ENCODE measurements at places on chromosomes 3 and 15.

DNA sequence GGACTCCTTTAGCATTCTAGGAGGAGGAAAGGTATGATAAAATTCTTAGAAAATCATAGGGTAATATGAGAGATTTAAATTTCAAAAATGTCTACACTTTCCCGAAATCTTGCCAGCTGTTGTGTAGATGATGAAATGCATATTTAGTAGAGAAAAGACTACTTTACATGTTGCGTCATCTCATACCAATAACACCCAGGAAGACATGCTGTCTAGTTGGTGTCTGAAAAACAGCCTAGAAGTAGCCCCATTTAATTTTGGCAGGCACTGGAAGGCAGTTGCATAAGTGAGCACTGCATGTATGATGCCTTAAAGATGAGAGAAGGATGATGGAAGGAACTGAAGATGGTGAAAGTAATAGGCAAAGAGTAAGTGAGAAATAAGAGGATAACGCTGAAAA, 310.5 kb upstream of the TPM1 start:
- no peak for DNase-seq

GRCh38 chr3:73575519-73575918, 49.2 kb downstream of the PDZRN3 start:
- DNase-seq, result no peak

DNA sequence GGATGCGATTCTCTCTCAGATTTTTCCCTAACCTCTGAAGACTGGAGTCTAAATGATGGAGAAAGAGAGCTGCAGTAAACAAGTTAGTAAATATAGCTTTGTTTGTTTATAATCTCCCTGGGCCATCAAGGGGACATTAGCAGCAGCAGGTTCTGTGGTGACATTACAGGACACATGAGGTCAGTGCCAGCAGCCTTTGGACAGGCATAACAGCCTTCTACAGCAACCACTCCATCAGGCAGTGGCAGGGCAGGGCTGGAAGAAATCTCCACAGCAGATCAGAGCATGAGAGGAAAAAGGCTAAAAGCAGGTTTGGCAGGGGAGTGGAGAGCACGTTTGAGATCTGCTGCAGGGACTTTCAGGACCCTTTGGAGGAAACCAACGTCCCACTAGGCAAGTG, 127.6 kb upstream of the ACP3 start:
- DNase-seq, result no peak

GRCh38 chr3:196341137-196341536, 2.9 kb upstream of the TM4SF19 start:
- no peak for DNase-seq

- DNase-seq, result peak; percentile 68
Measured at GRCh38 chr3:48661501-48662144, 1.1 kb downstream of the CELSR3 start.

- DNase-seq, result no peak
Measured at GRCh38 chr15:41939986-41940385, 32.4 kb downstream of the EHD4 start.

- no peak for DNase-seq
Measured at GRCh38 chr3:172333042-172333377, 115.2 kb downstream of the GHSR start.

GRCh38 chr3:148962513-148962912, 28.8 kb upstream of the GYG1 start:
- DNase-seq, result no peak

GRCh38 chr3:113274425-113275257, 63.3 kb downstream of the BOC start:
- DNase-seq, result no peak

GRCh38 chr3:36595511-36595910, 168.8 kb downstream of the DCLK3 start:
- no peak for DNase-seq

DNA sequence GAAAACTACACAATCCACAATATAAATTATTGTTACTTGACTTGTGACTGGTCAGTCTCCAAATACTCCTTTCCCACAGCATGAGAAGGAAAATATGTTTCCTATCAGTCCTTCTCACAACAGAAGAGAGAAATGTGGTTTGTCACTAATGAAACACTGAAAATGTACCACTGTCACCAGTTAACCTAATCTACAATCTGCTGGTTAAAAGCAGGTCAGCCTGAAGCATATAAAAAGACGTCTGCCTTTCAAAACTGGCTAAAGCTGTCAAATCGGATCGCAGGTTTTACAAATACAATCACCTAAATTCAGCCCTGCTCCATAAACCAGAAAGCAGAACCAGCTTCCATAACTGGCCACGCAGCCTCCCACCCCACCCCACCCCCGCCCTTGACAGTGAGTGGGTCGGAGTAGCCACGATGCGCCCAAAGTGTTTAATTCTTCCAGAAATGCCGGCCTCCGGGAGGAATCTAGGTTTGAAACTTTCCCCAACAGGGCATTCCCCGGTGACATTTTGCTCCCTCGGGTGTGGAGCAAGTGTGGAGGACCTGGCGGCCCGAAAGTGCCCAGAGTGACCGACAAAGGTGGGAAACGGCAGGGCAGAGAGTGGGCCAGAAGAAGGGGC, 682 bp downstream of the ETFA start:
- DNase-seq, result no peak

GRCh38 chr3:95539950-95540483, 1274.4 kb upstream of the EPHA6 start:
- no peak for DNase-seq

DNA sequence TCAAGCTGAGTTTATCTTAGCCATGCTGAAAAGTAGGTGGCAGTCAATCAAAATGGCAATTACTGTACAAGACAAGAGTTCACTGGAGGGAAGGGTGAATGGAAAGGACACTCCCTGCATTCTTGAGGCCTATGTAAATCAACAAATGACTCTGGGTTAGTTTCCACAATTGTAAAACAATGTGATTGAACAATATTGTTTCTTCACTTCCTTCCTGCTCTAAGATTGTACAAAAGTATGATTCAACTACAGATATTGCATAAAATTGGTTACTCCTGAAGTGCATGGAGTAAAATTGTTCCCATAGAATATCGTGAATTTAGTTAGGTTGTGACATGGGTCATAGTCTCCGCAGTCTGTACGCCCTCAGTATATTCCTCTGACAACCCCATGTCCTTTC, 277.6 kb downstream of the LPP start:
- DNase-seq, result no peak

- DNase-seq, result no peak
Measured at GRCh38 chr3:191216510-191216909, 17.5 kb downstream of the OSTN start.

DNA sequence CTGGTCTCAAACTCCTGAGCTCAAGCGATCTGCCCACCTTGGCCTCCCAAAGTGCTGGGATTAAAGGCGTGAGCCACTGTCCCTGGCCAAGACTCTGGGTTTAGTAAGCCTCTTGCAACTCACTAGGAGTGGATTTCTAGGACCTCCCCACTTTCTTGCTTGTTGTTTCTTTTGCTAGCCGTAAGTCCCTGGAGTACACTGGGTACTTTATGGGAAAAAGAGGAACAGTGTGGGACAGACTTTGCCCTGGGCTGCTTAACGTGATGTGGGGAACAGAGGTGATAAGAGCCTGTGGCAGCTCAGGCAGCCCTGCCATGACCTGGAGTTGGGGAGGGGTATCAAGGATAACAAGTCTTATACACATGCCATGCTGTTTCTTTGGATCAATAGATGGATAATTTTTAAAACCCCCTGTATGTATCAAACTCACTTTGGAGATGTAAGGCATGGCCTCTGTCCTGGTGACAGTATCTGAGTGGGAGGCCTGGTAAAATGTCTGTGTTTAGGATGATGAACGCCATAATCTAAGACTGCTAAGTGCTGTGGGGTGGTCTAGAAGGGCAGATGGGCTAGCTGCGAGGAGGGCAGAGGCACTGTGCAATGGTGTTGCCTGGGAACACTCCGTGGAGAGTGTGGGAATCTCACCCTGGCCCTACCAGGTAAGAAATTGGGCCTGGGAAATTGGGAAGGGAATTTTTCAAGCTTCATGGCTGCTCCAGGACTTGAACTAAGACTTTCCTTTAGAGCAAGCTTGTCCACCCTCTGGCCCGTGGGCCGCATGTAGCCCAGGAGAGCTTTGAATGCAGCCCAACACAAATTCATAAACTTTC, 54.8 kb downstream of the SMAD3 start:
- DNase-seq, result no peak

DNA sequence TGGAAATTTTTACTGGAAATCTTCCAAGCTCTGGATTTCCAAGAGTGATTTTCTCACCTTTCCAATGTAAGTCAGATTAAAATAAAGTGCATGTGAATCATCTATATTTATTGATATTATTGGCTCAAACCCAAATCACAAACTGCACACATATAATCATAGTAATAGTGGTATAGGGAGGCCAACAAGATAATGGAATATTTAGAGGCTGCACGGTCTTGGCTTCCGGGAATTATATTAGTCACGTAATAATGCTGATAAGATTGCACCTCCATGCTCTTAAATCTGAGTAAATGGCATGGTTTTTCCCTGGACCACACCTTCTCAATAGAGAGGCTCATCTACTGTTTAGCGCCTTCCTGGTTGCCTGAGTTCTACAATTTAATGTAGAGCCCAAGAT, 567.1 kb upstream of the NR2F2 start:
- no peak for DNase-seq

DNA sequence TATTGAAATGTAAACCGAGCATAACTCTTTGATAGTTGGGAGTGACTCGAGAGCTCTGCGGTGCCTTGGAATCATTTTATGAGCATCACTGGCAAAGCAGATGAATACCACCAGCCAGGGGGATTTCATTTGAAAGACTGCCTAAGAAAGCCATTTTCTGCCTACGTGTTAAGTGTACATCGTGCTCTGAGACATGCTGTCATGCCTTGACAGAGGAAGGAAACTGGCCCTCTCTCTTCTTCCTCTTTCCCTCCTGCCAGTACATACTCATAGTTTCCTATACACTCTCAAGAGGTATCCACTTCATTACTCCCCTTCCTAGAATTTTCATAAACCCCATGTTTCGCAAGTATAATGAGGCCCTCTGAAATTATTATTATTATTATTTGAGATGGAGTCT, 8.8 kb downstream of the BCL2A1 start:
- DNase-seq, result peak; percentile 69

DNA sequence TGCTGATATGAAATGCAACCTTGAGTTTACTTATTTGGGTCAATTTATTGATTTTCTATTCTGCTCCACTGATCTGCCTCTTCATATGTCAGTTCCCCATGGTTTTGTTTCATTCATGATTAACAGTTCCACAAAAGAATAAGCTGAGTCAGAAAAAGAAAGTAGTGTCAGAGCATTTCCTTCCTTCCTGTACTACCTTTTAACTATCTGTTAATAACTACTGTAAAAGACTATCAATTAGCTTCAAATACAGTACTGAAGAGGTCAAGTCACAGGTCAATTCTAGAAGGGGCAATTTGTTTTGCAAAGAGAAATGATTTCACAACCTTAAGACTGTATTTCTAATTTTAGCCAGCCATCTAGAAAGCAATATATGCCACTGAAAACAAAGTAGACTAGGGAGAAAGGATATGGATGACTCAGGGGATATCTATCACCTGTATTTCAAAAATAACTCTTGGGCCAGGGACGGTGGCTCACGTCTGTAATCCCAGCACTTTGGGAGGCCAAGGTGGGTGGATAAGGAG, 129.5 kb downstream of the TFDP2 start:
- DNase-seq, result peak; percentile 65

GRCh38 chr3:51585197-51585596, 46.7 kb downstream of the RAD54L2 start:
- no peak for DNase-seq

DNA sequence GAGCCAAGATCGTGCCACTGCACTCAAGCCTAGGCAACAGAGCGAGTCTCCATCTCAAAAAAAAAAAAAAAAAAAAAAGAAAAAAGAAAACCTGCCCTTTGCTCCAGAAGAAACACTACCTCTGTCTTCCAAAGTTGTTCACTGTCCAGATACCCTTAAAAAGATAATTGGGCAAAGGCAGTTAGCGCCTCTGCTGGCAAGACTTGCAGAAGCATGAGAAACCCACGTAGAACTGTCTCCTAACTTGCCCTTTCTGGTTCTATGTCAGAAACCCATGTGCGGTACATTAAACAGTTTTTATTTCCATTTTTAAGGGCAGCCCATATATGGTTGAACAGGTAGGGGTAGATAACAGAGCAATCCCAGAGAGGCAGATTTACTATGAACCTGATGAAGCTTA, 1026.4 kb downstream of the ROBO2 start:
- no peak for DNase-seq

DNA sequence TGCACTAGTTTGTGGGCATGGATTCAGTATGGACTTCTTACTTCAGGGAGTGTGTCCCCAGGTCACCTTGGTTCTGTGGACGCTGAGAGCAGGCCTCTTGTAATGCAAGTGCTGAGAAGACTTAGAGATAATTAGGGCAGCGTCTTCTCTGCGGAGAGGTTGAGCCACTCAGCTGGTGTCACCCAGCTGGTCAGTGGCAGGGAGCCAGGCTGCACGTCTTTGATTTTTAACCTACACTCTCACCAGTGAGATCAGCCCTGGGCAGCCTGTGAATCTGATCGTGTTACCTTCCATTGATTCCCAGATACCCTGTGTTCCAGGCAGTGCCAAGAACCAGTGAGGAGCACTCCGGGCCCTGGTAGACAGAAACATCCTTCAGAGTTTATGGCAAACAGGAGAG, 92.6 kb downstream of the SLCO3A1 start:
- no peak for DNase-seq

- no peak for DNase-seq
Measured at GRCh38 chr3:136620436-136620835, 131.7 kb downstream of the STAG1 start.

GRCh38 chr3:64190517-64191515, 34.5 kb downstream of the PRICKLE2 start:
- no peak for DNase-seq
